H4 (cell line): ENCODE measurements at places on chromosomes 3 and 15. TPM values are rescaled to one million over a fixed set of nuclear protein-coding genes. Genes with fewer than 3 reads are reported as not detected.

WDR72 gene
- total RNA-seq = 11.5 and 14.6 TPM in 2 replicates

TNFSF10 gene
- 3.6 and 9.5 TPM in 2 replicates for total RNA-seq

C3orf49 gene
- total RNA-seq = not detected in 2 replicates

RAB8B gene
- total RNA-seq = 21.4 and 35.4 TPM in 2 replicates

PRKAR2A gene
- 10.0 and 10.2 TPM in 2 replicates for total RNA-seq

INSYN1 gene
- 0.35 and 0.72 TPM in 2 replicates for total RNA-seq

CRABP1 gene
- total RNA-seq = not detected in 2 replicates

THSD4 gene
- total RNA-seq = 0.58 and 1.2 TPM in 2 replicates

LZTFL1 gene
- 8.3 and 10.1 TPM in 2 replicates for total RNA-seq

CCDC66 gene
- total RNA-seq = 6.4 and 8.1 TPM in 2 replicates

CHRM5 gene
- not detected in 2 replicates for total RNA-seq

CD96 gene
- 3.0 and 3.9 TPM in 2 replicates for total RNA-seq

RBP2 gene
- total RNA-seq = not detected in 2 replicates

PARP9 gene
- total RNA-seq = 57.9 and 67.5 TPM in 2 replicates

AQP9 gene
- total RNA-seq = not detected in 2 replicates
